Naive thymus-derived CD8-positive, alpha-beta T cell (primary cell): ENCODE measurements at places on chromosomes 6 and 20. TPM values are rescaled to one million over a fixed set of nuclear protein-coding genes. Genes with fewer than 3 reads are reported as not detected.

HLA-DRB1 gene
- 23.9 TPM for total RNA-seq

PLG gene
- total RNA-seq = not detected

CLPSL2 gene
- not detected for total RNA-seq

FOXA2 gene
- total RNA-seq = not detected

GTPBP2 gene
- 75.7 TPM for total RNA-seq
